ENCODE measurements at places on chromosomes 12 and 14.

GRCh38 chr12:98465950-98466602 is 49.3 kb upstream of the TMPO start:
- DNase-seq, result no peak

DNA sequence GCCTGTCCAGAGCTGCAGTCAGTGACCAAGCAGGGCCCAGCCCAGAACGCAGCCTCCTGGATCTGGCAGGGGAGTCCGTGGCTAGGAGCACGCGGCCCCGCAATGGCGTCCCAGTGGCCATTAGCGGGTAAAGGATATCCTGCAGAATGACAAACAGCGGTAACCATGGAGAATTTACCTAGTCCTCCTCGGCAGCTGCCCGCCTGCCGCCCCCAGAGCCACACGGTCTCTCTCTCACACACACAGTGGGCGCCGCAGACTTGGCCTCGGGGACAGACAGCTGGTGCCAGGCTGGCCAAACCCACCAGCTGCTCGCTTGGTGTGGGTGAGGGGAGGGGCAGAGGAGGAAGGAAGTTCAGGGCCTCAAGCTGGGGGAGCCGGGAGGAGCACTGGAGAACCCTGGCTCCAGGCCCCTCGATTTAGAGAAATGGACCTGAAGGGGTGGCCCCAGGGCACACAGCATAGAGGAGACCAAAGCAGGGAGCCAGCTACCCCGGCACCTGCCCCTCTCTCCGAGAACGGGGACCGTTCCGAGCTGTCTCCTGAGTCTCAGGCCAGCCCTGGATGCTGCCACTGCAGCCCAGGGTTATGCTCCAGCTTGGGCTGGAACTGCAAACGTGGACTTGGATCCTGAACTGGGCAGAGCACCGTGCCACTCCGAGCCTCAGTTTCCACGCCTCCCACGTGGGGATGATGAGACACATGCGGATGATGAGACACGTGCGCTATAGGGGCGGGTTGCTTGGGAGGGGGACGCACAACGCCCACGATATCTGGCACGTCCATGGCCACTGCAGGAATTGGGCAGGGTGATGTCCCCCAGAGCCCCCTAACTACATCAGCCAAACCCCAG is 3.4 kb downstream of the CDK2AP1 start:
- no peak for DNase-seq

DNA sequence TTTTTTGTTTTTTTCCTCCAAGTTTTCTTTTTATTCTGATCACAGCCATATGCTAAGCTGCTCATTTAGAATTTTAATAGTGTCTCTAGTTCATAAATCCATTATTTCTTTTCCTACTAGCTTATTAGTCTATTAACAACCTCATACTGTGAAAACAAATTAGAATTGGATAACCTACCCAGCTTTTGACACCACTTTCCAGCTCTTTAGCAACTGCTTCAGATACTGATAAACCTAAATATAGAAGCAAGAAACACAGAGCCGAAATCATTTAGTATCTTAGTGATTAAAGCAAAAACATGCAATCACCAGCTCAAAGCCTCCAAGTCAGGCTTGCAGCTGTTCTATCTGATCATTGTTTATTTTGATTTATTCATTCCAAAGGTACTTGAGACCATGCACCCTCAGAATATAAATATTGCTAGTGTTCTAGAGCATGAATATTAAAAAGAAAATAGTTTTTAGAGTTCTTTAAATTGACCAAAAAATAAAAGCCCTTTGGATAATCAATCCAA is 121.5 kb downstream of the STXBP6 start:
- no peak for DNase-seq

GRCh38 chr14:54565785-54566409 is 1.0 kb upstream of the SAMD4A start:
- peak; percentile 86 for DNase-seq

GRCh38 chr14:103361867-103362266 is 23.3 kb upstream of the MARK3 start:
- no peak for DNase-seq

GRCh38 chr14:104350463-104351185 is 212.2 kb downstream of the KIF26A start:
- no peak for DNase-seq

GRCh38 chr12:89089264-89089663 is 263.0 kb downstream of the DUSP6 start:
- DNase-seq, result no peak

DNA sequence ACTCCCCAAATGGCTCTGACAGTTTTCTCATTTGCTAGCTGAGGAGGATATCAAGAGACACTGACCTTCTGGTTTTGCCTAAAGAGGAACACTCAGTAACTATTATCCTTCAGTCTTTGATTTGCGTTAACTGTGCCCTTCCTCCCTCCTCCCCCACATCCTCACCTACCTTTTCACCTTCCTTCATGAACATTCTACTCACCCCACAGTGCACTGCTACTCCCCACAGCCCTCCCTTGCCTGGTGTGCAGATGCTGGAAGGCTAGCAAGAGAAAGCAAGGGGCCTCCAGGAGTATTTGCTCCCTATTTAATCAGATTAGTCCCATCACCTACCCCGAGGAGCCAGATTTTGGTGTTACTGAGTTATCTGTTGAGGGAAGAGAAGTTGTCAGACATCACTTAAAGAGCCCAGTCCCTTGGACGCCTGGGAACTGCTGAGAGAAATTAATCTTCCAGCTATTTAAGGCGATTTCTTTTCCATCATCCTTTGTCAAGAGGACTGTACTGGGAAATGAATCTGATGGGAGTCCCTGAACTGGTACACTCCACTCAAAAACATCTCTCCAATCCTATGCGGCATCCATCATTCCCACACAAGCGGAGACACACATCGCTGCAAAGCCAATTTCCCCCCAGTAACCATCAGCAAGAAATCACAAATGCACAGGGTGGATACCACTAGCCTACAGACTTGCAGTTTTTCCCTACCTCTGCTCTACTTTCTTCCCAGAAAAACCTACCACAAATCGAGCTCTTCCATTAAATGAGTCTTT is 11.5 kb downstream of the PSMB5 start:
- no peak for DNase-seq

DNA sequence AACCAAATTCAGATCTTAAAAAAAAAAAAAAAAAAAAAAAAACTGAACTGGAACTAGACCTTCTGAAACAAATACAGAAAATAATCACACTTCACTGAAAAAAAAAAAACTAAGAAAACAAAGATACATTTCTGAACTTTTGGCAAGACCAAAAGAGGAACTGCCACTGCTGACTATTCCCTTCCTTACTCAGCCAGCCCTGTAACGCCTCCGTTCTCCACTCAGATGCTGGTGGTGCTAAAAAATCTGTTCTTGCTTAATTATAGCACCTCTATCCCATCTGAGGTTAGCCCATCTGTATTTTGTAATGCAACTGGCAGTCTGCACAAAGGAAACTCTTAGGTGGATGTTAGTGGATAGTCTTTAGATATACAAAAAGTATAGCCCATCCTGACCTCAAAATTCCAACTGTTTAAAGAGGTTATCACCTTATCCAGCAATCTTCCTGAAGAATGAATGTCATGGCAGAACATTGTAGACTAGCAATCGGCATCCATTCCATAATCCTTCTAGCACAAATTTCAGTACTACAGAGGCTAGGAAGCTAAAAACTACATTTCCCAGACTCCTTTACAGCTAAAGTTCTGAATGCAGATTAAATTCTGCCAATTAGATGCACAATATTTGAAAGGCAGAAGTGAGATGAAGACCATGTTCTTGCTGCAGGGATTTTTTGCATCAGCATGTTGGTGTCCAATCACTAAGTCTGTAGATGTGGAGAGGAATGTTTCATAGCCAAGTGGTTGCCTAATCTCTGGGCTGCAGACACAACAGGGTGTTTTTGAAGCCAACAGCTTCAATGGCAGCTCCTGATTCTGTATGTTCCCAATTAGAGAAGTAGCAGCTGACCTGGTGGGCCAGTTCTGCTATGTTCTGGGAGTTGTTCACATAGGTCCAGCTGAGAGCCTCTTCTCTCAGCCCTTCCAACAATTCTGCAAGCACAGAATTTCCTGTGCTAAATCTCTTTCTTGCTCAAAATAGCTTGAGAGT is 5.7 kb downstream of the MAP3K9 start:
- no peak for DNase-seq

GRCh38 chr14:91373591-91374254 is 43.9 kb downstream of the CCDC88C start:
- peak; percentile 34 for DNase-seq

DNA sequence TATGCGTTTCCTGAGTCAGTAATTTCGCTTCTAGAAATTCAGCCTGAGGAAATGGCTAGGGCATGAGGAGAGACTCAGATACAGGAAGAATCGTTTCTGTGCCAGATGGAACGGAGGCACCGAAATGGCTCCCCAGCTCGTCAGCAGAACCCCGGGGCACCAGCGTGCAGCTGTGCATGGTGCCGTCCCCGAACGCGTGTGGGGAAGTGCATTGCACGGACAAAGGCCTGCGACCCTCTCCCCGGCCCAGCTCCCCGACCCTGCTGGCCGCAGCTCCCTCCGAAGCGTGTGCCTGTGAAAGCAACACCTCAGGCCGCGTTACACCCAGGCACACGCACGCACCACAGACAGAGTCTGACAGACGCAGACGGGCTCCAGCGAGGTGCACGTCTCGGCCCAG is 82.9 kb downstream of the NOC4L start:
- no peak for DNase-seq

GRCh38 chr14:75518625-75519024 is 3.6 kb upstream of the BATF start:
- DNase-seq, result no peak

DNA sequence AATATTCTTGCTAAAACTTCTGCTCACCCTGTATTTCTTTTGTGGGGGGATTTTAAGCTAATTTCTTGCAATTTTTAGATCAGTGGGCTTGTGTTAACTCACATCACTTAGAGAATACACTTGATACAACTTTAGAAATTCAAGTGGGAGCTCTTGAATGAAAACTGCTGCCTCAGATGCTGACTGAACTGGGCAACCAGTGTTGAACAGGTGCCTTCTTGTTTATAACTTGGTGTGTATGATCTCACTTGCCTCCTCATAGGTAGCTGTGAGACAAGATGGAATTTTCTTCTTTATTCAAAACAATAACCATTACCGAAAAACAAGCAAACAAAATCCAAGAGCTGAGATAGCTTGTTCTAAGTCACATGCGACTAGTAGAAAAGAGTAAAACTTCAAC is 63.5 kb downstream of the FGD4 start:
- no peak for DNase-seq

GRCh38 chr12:15714256-15714655 is 74.9 kb downstream of the EPS8 start:
- DNase-seq, result no peak
